Epithelial cell of proximal tubule (primary cell): ENCODE measurements at places on chromosomes 7 and 10. TPM values are rescaled to one million over a fixed set of nuclear protein-coding genes. Genes with fewer than 3 reads are reported as not detected.

The TMEM229A gene
- not detected in 2 replicates for total RNA-seq

The GNG11 gene
- total RNA-seq = 35.2 and 43.6 TPM in 2 replicates

The TCERG1L gene
- 0.29 TPM in 1 of 2 replicates, not detected in the other for total RNA-seq

The RBP3 gene
- not detected in 2 replicates for total RNA-seq

The MYL10 gene
- total RNA-seq = not detected in 2 replicates

The CUZD1 gene
- 0.29 and 1.0 TPM in 2 replicates for total RNA-seq

The TRIM4 gene
- 8.4 and 18.7 TPM in 2 replicates for total RNA-seq

The GIMAP7 gene
- total RNA-seq = not detected in 2 replicates

The FAM25G gene
- total RNA-seq = not detected in 2 replicates

The P4HA1 gene
- 22.6 and 116 TPM in 2 replicates for total RNA-seq

The NRCAM gene
- total RNA-seq = 2.0 and 11.0 TPM in 2 replicates

The C10orf143 gene
- 0.22 and 4.7 TPM in 2 replicates for total RNA-seq

The ACHE gene
- total RNA-seq = 0.51 and 3.3 TPM in 2 replicates

The GRID1 gene
- 0.52 TPM in 1 of 2 replicates, not detected in the other for total RNA-seq

The GDF2 gene
- not detected in 2 replicates for total RNA-seq
